ENCODE measurements at places on chromosomes 12 and 14.

GRCh38 chr14:64191756-64192155 is 102.4 kb downstream of the ESR2 start:
- no peak for DNase-seq

DNA sequence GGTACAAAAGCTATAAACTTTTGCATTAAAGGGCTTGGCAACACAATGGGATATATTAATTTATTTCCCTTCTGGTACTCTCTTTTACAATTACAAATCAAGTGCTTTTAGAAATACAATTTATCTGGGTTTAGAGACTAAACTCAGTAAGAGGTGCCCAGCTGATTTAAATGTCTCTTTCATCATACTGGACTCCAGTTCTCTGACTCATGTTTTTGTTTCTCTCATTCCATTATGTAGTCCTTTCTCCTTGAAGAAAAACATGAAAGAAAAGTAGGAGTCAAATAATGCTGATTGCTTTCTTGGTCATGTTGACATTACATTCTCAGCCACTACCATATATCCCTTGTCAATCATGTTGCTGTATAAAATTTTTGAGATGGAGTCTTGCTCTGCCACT is 36.3 kb upstream of the CFL2 start:
- no peak for DNase-seq

DNA sequence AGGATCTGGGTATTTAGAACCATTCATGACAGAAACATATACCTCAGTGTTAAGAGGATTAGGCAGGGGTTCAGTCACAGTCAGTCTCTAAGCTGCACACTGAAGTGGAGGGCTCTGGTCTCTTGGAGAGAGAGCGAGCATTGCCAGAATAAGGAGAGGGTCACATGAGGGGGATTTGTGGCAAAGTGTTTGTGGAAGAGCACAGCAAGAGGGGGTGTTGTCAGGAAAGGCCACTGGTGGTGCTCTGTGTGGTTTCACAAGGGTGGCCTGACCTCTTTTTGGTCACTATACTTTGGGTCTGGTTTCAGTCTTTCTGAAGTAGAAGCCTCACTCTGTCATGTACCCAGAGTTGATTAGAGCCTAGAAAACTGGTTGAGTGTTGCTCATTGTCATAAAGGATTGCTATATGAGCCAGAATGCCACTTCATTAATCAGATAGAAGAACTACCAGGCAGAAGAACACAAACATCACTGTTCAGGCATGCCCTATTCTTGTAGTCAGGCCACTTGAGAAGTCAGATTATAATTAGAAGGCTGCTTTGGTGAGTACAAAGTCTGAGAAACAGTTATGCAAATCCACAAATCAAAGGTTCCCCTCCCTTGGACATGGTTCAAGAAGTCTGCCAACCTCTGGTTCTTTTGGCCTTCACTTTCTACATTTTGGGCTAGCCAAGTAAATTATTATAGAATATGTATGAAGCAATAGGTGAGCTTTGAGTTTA is 8.4 kb downstream of the TMEM19 start:
- no peak for DNase-seq

- no peak for DNase-seq
Observed at GRCh38 chr14:27917896-27918295, 848.7 kb upstream of the FOXG1 start.

DNA sequence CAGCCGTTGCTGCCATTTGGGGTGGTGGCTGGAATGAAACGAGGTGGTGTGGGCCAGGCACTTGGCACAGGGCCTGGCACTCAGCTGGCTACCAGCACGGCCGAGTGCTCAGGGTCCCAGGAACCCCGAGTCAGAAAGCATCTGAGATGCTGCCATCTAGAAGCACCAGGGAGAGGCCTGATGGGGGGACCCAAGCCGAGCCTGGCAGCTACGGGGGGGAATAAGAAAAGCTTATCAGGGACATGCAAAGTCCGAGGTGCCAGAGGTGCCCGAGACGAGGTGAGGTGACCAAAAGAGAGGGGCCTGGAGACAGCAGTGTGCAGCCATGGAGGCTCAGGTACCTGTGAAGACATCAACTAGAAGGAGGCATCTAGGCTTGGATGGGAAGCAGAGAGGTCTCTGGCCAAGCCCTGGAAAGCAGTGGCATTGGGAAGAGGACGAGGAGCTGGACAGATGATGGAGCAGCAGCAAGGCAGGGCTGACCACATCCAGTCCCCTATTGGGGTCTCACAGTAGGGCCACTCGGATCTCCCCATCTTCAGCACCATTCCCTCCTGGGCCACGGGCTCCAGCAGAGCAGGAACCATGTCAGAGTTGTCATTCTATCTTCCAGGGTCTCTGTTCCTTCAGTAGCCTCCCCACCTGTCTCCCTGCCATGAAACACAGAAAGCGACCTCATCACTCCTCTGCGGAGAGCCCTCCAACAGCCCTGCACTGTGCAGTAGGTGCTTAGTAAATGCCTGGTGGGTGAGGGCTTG is 59.3 kb upstream of the DIO3 start:
- no peak for DNase-seq

GRCh38 chr12:66011731-66012130 is 118.8 kb downstream of the LLPH start:
- DNase-seq, result no peak

DNA sequence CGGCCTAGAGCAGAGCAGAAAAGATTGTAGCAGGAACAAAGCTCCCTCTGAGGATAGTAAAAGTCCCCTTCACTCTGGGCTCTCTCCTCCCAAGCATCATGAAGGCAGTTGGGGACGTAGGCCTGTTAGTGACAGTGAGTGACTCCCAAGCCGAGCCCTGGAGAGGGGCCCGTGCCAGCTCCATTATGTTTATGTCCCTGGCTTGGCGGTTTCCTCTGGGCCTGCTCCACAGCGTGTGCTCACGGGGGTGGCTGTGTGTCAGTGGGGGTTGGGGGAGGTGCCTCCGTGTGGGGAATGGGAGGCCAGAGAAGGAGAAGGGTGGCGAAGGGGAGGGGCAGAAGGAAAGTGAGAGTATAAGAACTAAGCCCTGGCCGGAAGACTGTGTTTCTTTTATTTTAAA is 170.0 kb upstream of the VASH1 start:
- DNase-seq, result no peak

DNA sequence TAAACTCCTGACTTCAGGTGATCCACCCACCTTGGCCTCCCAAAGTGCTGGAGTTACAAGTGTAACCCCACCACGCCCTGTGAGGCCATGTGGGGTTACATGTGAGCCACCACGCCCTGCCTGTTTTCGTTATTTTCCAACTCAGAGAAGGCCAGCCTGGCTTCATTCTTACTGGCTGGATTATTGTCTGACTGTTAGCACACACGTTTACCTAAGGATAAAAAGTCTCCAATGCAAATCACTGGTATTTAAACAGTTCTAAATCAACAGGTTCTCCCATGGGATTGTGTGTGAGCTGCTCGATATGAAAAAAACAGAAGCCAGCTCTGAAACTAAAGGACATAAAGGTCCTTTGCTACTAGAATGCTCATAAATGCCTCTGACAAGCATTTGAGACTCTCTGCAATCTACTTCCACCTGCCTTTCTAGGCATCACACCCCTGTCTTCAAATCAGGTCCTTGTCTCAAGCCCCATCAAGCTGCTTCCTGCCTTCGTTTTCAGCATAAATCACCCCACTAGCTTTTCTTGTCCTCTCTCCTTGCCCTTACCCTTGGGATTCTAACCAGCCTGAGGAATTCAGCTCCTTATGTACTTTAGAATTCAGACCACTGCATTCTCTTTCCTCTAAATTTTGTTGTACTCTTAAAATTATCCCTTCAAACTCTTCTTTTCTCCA is 265.0 kb downstream of the DUSP6 start:
- DNase-seq, result no peak

DNA sequence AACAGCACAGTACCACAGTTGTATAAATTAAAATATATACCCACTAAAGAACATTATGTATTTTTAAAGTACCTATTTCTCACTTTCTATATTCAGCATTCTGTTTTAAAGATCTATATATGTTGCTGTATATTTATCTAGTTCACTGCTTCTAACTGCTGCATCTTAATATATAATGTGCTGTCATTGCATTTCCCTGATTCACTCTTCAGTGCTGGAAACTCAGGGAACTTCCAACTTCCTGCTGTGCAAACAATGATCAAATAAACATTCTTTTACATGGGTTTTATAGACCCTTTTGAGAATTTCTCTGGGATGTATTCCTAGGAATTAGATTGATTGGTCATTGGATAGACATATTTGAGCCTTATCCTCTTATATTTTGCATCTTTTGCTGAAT is 379.1 kb downstream of the APAF1 start:
- DNase-seq, result no peak

DNA sequence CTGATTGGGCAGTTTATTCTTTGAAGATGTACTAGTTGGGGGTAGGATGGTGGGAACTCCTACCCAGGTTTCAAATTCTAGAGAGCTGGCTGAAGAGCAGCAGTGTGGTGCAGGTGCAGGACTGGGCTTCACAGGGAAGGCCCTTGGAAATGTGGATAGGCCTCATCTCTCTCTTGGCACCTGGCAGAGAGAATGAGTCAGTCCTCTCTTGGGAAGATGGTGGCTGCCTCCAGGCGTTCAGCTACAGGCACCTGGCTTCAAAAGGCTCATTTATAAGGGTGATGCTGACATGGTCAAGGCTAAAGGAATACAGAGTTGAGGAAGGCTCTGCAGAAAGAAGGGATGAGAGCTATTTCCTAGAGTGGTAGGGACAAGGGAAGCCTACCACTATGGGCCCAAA is 179.7 kb upstream of the VASH1 start:
- no peak for DNase-seq

DNA sequence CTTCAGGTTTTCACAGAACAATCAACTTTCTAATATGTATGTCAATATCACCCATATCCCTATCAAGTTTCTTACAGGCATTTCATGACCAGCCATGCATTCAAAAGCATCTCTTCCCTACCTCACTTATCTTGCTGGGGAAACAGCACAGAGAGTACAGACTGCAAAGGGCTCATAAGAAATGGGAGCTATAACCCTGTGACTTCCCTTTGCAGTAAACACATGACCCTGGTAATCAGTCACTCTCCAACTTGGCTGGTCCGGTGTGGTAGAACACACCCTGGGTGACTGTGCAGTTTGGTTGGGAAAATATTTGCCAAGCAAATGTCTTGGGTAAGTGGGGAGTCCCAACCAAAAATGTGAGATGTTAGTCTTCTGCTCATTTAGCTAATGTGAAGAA is 49.4 kb upstream of the TMCC3 start:
- DNase-seq, result no peak

- DNase-seq, result no peak
Observed at GRCh38 chr14:92617581-92617980, 104.0 kb downstream of the RIN3 start.

DNA sequence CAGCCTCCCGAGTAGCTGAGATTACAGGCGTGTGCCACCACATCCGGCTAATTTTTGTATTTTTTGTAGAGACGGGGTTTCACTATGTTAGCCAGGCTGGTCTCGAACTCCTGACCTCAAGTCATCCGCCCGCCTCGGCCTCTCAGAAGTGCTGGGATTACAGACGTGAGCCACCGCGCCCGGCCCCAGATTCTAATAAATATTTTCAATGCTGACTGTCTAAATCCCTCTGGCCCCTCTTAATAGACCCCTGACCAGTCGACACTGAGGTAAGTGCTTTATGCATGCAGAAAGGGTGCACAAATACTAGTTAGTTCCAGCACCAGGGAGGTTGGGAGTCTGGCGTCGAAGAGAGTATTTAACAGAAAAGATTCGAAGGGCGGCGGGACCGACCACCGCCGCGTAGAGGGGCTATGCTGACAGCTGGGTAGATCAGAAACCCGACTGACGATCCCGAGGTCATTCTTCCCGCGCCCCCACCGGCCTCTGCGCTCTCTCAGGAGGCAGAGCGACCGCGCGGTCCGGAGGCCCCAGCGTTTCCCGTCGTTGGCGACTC is 1.1 kb upstream of the SPATS2 start:
- no peak for DNase-seq

DNA sequence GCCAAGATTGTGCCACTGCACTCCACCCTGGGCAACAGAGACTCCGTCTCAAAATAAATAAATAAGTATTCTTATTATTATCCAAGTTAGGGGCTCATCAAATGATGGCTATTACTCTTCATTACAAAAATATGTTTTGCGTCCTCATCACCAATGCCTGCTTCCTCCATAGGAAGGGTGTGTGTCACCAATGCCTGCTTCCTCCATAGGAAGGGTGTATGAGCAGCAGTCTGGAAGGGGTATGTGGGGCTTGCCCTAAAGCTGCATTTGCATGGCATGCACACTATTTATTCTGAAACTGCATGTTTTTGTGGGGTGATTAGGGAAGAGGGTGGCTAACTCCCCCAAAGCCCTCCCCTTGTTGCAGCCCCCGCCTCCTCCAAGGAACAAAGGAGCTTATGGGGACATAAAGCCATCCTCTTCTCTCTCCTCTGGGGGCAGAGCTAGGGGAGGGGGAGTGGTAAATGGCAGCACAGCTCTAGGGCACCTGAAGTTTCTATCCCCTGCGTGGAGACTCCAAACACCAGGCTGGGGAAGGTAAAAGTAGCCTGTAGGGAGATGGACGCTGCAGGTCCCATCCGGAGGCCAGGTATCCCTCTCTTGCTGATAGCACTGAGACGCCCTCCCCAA is 1.3 kb downstream of the CAMKK2 start:
- no peak for DNase-seq

- no peak for DNase-seq
Observed at GRCh38 chr14:59229653-59230406, 41.4 kb downstream of the DAAM1 start.

DNA sequence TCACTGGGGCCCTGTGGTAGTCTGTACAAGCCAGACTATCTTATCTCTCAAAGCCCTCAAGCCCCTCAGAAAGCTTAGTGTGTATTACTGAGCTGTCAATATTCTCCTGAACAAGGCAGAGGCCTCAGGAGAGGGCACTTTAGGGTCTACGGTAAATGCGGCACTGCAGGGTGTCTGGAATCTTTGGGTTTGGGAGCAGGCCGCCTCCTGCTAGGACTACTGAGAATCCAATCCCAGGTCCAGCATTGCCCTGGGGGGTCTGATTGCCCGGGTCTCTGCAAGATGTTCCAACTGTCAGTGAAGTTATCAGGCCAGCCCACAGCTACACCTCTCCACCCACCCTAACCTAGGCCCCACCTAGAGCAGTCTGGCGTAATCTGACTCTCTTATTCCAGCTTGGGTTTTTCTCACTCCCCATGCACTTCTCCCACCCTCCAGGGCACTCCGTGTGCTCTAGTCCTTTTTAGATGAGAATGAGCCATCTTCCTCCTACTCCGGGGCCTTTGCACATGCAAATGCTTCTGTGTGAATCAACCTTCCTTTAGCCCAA is 4.3 kb upstream of the ZFP36L1 start:
- no peak for DNase-seq

- no peak for DNase-seq
Observed at GRCh38 chr12:108696111-108696995, 35.0 kb downstream of the CORO1C start.

All from right renal cortex interstitium (tissue), 3 donors.